ENCODE measurements at places on chromosomes 7 and 10.

DNA sequence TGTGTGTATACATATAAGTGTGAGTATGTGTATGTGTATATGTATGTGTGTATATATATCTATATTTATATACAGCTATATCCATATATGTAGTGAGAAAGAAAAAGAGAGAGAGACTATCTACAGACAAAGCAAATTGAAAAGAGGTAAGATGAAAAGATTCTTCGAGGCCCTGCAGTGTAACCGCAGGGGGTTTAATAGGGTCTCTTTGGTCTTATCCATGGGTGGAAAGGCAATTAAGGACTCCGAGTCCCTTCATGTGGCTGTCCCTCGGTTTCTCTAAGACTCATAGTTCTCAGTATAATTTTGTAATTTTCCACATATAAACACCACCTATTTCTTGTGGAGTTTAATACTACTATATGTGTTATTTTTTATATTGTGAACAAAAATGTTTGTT, 50.6 kb upstream of the JAZF1 start:
- no peak for DNase-seq

DNA sequence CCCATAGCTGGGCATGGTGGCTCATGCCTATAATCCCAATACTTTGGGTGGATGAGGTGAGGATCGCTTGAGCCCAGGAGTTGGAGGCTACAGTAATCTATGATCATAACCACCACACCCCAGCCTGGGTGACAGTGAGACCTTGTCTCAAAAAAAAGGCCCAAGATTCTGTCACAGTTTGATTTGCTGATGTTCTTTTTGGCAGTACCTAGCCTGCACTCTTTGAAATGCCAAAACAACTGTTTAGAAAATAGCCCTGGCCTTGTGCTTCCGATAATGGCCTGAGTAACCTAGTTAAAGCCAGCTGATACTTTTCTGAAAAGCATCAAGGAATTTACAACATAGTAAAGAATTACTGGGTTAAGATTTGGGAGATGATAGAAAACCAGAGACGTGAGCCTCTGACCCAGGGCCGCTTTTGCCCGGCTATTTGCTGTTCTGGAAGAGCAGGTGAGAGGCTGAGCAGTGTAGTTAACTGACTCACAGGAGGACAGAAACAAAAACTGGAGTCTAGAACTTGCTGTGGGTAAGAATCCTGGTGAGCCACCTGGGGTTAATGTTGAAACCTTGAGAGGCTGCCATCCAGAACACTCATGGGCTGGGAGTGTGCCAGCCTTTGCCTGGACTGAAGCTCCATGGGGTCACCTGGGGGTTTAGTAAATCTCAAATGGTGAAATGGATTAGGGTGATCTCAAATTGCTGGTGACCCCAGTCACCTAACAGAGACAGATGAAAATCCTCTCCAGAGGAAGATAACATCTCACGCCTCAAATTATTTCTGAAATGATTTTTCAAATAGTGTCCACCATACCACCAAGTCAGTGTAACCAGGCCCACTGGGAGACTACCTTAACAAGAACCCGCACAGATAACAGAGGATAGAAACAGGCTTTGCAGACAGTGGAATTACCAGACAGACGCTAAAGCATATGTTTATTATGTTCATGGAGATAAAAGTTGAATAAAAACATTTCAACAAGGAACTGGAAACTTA, 51.8 kb downstream of the GALNT11 start:
- DNase-seq = no peak

DNA sequence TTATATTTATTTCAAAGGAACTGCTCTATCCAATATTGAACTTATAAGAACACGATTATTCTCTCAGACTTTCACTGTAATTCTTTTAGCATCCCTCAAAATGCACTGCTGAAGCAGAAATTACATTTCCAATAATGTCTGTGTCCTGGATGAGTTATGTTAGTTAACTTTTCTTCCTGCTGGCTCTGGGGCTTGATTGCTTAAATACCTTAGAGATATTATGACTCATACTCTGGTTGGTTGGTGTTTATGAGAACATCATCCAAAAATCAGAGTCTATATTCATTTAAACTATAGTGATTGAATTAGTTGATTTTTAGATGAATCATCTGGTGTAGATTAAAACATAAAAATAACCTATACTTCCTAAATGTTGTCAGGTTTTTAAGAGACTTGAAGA, 246.3 kb upstream of the VWC2 start:
- no peak for DNase-seq

DNA sequence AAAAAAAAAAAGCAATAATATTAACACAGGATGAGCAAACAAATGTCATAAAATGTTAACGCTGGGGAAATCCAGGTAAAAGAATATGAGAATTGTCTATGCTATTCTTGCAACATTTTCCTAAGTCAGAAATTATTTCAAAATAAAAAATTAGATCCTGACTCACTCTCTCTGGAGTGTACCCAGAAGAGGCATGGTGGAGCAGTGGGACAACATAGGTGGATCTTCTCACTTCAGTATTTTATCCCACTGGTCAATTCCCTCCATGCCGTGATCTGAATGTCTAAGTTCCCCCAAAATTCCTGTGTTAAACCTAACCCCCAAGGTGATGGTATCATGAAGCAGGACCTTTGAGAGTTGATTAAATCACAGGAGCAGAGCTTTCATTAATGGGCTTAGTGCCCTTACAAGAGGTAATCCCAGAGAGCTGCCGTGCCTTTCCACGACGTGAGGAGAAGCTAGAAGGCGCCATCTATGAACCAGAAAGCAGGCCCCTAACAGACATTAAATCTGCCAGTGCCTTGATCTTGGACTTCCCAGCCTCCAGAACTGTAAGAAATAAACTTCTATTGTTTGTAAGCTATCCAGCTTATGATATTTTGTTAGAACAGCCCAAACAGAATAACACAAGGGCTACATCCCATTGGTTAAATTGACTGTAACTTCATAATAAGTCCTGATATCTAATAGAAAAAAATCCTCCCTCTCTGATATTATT, 35.2 kb downstream of the USP6NL start:
- no peak for DNase-seq

- no peak for DNase-seq
Observed at GRCh38 chr7:12239806-12240205, 28.7 kb downstream of the TMEM106B start.

- DNase-seq = no peak
Observed at GRCh38 chr7:135349746-135350145, 116.1 kb downstream of the STRA8 start.

- DNase-seq = no peak
Observed at GRCh38 chr10:93110472-93111146, 36.9 kb downstream of the CYP26A1 start.

GRCh38 chr7:148849393-148850098, 34.5 kb downstream of the EZH2 start:
- DNase-seq = no peak

Data from left lung (tissue), 14 donors.